ENCODE measurements at places on chromosomes 1 and 21. TPM values are rescaled to one million over a fixed set of nuclear protein-coding genes. Genes with fewer than 3 reads are reported as not detected.

- H3K4me1 ChIP-seq = peaks cover 32% of the 10 kb centered on the region
- no peaks in the 10 kb centered on the region for H3K36me3 ChIP-seq
- H3K27me3 ChIP-seq = no peaks in the 10 kb centered on the region
Measured at GRCh38 chr1:209356976-209357377, 226.5 kb upstream of the CAMK1G start.

MYOM3 gene
- total RNA-seq = not detected

DNA sequence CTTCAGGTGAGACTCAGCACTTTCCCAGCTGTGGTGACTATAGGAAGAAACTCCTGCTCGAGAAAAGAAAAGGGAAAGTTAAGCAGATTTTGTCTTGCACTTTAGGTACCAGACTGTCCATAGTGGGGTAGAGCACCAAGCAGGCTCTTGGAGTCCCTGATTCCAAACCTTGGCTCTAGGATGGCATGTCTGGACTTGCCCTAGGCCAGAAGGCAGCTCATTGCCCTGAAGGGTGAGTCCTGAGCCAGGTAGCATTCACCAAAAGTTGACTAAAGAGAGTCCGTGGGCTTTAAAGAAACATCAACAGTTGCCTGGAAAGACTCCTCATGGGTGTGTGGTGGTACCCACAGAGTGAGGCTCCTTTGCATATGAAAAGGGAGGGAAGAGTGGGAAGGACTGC, 145.2 kb upstream of the SNX7 start:
- no peak overlapping the region for H3K27ac ChIP-seq
- no peak overlapping the region for H3K4me3 ChIP-seq
- DNase-seq = no peak
- no peaks in the 10 kb centered on the region for H3K27me3 ChIP-seq
- H3K4me1 ChIP-seq = no peaks in the 10 kb centered on the region

ALDH4A1 gene
- total RNA-seq = 15.3 TPM

DNA sequence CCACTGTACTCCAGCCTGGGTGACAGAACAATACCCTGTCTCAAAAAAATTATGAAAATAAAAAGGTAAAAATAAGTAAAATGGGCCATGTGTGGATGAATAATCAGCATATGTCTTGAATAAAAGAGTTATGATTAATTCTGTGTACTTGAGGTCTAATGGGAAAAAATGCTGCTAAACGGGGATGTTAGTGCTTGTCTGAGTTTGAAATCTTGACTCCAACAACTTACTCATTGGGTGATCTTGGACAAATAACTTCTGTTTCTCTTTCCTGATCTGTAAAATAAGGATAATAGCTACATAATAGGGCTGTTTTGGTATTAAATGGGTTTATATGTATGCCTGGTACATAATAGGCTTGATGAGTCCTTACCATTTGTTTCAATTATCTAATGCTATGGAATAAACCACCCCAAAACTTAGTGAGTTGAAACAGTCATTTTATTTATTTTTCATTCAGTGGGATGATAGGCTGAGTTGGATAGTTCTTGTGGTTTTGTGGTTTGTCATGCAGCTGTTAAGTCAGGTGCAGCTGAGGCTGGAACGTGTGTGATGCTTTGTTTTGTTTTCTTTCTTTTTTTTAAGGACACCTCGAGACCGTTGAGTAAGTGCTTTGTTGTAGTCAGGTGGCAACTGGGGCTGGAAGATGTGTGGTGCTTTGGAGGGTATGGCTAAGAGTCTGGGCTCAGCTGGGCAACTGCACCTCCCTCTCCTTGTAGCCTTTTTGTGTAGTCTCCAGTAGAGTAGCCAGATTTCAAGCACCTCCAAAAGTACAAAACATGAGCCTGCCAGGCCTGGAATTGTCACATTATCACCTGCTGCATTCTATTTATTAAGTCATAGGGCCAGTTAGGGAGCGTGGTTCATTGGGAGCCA, 4.9 kb downstream of the MDM4 start:
- peak overlapping the region; percentile 22 for H3K27ac ChIP-seq
- no peak overlapping the region for H3K4me3 ChIP-seq
- DNase-seq = no peak
- no peaks in the 10 kb centered on the region for H3K27me3 ChIP-seq
- 0 out of 2 replicates have a peak, but pooled peaks cover 7% of the 10 kb centered on the region for H3K4me1 ChIP-seq

DNA sequence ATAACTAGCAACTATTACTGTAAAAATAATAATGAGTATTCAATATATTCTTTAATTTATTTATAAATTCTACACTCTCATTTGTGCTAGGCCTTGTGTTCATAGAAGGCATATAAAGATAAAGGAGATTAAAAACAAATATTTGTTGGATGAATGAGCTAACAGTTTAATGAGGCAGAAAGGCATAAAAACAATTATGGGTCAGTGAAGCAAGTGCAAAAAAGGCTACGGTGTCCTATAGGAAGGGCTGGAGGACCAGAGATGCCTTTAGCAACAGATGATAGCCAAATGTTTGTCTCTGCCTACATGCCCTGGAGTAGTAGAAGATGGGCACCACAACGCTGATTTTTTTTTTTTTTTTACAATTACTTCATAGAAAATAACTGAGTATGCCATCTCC, 45.7 kb downstream of the PTGS2 start:
- no peaks in the 10 kb centered on the region for H3K27me3 ChIP-seq
- no peak for DNase-seq
- no peaks in the 10 kb centered on the region for H3K36me3 ChIP-seq
- H3K27ac ChIP-seq = no peak overlapping the region
- H3K4me1 ChIP-seq = no peaks in the 10 kb centered on the region

GRCh38 chr21:43757601-43758000, 18.5 kb downstream of the CSTB start:
- H3K27ac ChIP-seq = no peak overlapping the region
- no peaks in the 10 kb centered on the region for H3K4me1 ChIP-seq
- H3K36me3 ChIP-seq = peaks cover 5% of the 10 kb centered on the region
- H3K4me3 ChIP-seq = no peak overlapping the region
- no peaks in the 10 kb centered on the region for H3K27me3 ChIP-seq

DNA sequence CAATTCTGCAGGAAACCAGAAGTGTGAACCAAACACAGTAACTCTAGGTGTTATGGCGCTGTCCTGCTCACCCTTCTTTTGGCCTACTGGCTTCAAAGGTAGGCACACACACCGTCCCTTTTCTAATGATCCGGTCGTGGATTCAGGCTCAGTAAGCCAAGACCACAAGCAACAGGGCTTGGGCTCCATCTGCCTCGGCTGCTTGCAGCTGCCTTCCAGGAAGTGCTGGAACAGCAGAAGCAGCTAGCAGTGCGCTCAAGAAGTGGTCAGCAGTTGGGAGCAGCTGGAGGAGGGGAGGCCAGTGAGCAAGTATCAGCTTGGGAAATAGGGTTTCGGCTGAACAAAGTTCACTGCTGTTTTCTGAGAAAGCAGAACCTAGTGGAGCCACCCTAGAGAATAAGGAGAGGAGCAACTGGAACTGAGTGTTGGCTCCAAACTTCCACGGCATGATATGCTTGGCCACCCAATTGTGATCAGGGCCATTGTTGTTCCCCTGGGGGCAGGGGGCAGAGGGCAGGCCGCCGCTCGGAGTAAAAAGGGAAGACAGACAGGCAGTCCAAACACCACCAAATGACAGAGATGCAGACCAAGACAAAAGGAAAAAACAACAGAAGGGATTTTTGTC, 173.4 kb downstream of the TOMM20 start:
- H3K36me3 ChIP-seq = no peaks in the 10 kb centered on the region
- H3K4me1 ChIP-seq = peaks cover 69% of the 10 kb centered on the region
- H3K4me3 ChIP-seq = no peak overlapping the region

DNA sequence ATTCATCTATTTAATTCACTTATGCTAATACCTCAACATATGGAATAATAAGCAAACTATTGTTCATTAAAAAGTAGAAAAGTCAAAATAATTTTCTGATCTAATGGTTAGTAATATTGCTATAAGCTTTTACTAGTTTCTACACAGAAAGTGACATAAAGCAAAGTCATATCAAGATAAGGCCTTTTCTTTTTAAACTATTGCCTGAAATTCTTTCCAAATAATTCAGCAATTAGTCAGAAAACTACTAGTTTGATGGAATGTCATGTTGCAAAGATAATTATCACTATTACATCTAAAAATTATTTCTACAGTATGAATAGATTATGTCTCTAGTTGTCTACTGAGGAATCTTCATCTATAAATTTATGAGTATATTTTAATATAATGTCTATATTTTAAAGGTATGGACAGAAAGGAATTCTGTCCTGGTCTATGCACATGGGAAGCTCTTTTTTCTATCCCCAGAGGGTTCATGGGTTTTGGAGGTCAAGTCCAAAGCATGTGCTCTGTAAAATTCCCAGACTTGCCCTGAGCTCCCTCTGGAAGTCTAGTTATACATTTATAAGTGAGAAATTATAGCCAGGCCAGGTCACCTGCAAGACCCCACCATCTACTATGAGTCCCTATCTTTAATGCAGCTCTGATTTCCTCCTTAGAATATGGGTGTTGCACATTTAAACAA, 84.6 kb upstream of the DPYD start:
- H3K36me3 ChIP-seq = no peaks in the 10 kb centered on the region
- peaks cover 7% of the 10 kb centered on the region for H3K4me1 ChIP-seq
- no peaks in the 10 kb centered on the region for H3K27me3 ChIP-seq
- DNase-seq = no peak

HDGF gene
- 414 TPM for total RNA-seq

GRCh38 chr1:72023063-72023930, 259.0 kb downstream of the NEGR1 start:
- H3K4me1 ChIP-seq = no peaks in the 10 kb centered on the region
- DNase-seq = no peak
- H3K27ac ChIP-seq = no peak overlapping the region
- no peak overlapping the region for H3K4me3 ChIP-seq

S100A8 gene
- total RNA-seq = not detected

DNA sequence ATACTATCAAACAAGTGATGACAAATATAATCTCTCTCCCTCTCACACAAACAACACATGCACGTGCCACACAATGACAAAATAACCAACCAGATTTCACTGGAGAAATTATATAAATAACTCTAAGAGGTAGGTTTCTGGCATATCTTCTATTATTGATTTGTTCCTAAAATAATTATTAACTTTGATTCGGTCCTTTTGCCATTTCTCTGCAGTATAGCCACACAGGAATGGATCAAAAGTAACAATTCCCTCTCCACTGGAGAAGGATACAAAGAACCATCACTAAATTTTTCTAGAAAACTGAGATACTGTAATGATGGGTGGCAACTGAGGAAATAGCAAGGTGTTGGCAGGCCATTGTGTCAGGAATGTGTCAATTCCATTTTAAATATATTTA, 33.4 kb downstream of the ARNT start:
- H3K4me1 ChIP-seq = no peaks in the 10 kb centered on the region
- H3K36me3 ChIP-seq = no peaks in the 10 kb centered on the region
- DNase-seq = no peak
- no peaks in the 10 kb centered on the region for H3K27me3 ChIP-seq
- no peak overlapping the region for H3K27ac ChIP-seq
- H3K4me3 ChIP-seq = no peak overlapping the region

- H3K27ac ChIP-seq = no peak overlapping the region
- no peaks in the 10 kb centered on the region for H3K27me3 ChIP-seq
- no peak for DNase-seq
- peaks cover 5% of the 10 kb centered on the region for H3K4me1 ChIP-seq
Measured at GRCh38 chr1:157289424-157290105, 151.4 kb upstream of the ETV3 start.

- no peaks in the 10 kb centered on the region for H3K36me3 ChIP-seq
- H3K4me1 ChIP-seq = no peaks in the 10 kb centered on the region
- H3K27me3 ChIP-seq = no peaks in the 10 kb centered on the region
- no peak overlapping the region for H3K27ac ChIP-seq
- H3K4me3 ChIP-seq = no peak overlapping the region
Measured at GRCh38 chr21:24217151-24217550, 1390.1 kb downstream of the MRPL39 start.

MROH9 gene
- not detected for total RNA-seq

Measured in Caco-2 (cell line).